ENCODE measurements at places on chromosomes 13 and 19. TPM values are rescaled to one million over a fixed set of nuclear protein-coding genes. Genes with fewer than 3 reads are reported as not detected.

- H3K36me3 ChIP-seq, result peaks cover 47% of the 10 kb centered on the region
- H3K27ac ChIP-seq, result 0 out of 2 replicates have a peak overlapping the region, but pooled peaks have one; percentile 18
- peaks cover 4% of the 10 kb centered on the region for H3K27me3 ChIP-seq
- no peak overlapping the region for H3K4me3 ChIP-seq
- no peak for DNase-seq
- peaks cover 15% of the 10 kb centered on the region for H3K4me1 ChIP-seq
Measured at GRCh38 chr19:39474139-39474620, 6.5 kb upstream of the TIMM50 start.

The SOX1 gene
- not detected for total RNA-seq

The GPR12 gene
- total RNA-seq, result not detected

- no peak overlapping the region for H3K27ac ChIP-seq
- no peak overlapping the region for H3K4me3 ChIP-seq
- H3K36me3 ChIP-seq, result no peaks in the 10 kb centered on the region
- DNase-seq, result no peak
Measured at GRCh38 chr13:105740739-105741138, 794.7 kb downstream of the EFNB2 start.

- H3K36me3 ChIP-seq, result no peaks in the 10 kb centered on the region
- no peaks in the 10 kb centered on the region for H3K4me1 ChIP-seq
- H3K27ac ChIP-seq, result no peak overlapping the region
- no peaks in the 10 kb centered on the region for H3K27me3 ChIP-seq
Measured at GRCh38 chr13:78299832-78300623, 303.3 kb downstream of the POU4F1 start.

DNA sequence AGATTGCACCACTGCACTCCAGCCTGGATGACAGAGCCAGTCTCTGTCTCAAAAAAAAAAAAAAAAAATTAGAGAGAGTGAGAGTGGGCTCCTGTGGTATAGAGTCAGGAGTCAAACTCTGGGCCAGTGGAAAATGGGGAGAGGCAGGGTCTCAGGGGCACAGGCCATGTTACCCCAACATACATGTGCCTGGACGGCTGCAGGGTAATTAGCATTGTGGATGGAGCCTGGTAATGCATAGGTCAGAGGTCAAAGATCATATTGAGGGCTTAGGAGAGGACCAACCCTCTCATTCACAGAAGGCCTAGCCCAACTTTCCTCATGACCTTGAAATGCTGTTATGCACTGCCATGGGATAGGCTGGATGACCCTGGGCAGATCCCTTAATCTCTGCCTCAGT, 7.1 kb downstream of the CLIP3 start:
- H3K4me1 ChIP-seq, result peaks cover 5% of the 10 kb centered on the region
- H3K27me3 ChIP-seq, result 0 out of 2 replicates have a peak, but pooled peaks cover 1% of the 10 kb centered on the region
- no peak overlapping the region for H3K27ac ChIP-seq
- no peak overlapping the region for H3K4me3 ChIP-seq

DNA sequence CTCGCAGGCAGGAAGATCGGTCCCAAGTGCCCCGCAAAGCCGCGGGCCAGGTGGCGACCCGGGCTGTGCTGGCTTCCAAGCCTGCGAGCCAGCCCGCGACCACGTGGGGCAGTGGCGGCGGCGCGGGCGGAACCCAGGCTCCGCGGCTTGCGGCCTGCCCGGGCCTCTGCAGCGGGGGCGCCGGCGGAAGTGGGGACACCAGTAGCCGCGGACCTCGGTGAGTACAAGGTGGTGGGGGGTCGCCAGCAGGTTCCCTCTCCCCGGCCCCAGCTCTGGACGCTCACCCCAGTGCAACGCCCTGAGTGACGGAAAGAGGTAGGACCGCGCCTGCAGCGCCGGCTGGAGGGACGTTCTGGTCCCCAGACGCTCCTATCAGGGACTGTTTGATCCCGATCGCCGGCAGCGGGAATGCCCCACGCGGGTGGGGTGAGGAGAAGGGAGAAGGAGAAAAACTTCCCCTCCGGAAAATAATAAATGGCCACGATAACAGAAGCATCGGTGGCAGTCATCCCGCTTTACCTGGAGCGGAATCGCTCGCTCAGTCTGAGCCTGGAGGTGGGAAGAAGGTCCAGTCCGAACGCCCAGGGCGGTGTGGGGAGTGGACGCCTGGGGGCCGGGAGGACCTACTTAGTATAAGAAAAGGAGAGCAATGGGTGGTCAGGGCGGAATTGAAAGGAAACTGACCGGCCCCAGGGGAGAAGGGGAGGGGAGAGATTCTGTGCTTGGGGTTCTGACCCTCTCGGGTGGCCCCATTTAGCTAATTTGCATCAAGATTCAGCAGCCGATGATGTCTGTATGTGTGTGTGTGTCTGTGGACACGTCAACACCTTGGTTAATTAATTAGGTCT, at the start of gene GEMIN7:
Gene GEMIN7, plus strand, starts transcription at position 198 of the 848 bp plus-strand sequence. CDS start 10,855 bp downstream, outside the sequence.
- H3K27me3 ChIP-seq, result peaks cover 2% of the 10 kb centered on the region
- H3K27ac ChIP-seq, result peak within 1 kb of the TSS; percentile 88
- peak; percentile 58 for DNase-seq
- peaks cover 16% of the 10 kb centered on the region for H3K36me3 ChIP-seq
- H3K4me1 ChIP-seq, result peaks cover 28% of the 10 kb centered on the region

DNA sequence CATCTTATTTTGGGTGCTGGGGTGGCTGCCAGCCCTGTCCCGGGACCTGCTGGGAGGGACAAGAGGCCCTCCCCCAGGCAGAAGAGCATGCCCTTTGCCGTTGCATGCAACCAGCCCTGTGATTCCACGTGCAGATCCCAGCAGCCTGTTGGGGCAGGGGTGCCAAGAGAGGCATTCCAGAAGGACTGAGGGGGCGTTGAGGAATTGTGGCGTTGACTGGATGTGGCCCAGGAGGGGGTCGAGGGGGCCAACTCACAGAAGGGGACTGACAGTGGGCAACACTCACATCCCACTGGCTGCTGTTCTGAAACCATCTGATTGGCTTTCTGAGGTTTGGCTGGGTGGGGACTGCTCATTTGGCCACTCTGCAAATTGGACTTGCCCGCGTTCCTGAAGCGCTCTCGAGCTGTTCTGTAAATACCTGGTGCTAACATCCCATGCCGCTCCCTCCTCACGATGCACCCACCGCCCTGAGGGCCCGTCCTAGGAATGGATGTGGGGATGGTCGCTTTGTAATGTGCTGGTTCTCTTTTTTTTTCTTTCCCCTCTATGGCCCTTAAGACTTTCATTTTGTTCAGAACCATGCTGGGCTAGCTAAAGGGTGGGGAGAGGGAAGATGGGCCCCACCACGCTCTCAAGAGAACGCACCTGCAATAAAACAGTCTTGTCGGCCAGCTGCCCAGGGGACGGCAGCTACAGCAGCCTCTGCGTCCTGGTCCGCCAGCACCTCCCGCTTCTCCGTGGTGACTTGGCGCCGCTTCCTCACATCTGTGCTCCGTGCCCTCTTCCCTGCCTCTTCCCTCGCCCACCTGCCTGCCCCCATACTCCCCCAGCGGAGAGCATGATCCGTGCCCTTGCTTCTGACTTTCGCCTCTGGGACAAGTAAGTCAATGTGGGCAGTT, 8.6 kb downstream of the CALM3 start:
- peak overlapping the region; percentile 32 for H3K27ac ChIP-seq
- H3K36me3 ChIP-seq, result peaks cover 31% of the 10 kb centered on the region
- peaks cover 34% of the 10 kb centered on the region for H3K4me1 ChIP-seq
- peaks cover 3% of the 10 kb centered on the region for H3K27me3 ChIP-seq

- H3K27ac ChIP-seq, result no peak overlapping the region
- no peaks in the 10 kb centered on the region for H3K27me3 ChIP-seq
- no peak overlapping the region for H3K4me3 ChIP-seq
- H3K36me3 ChIP-seq, result peaks cover 32% of the 10 kb centered on the region
- H3K4me1 ChIP-seq, result no peaks in the 10 kb centered on the region
Measured at GRCh38 chr19:5200844-5201243, 139.8 kb downstream of the PTPRS start.

GRCh38 chr13:113952151-113952982, 21.5 kb downstream of the C13orf46 start:
- H3K36me3 ChIP-seq, result peaks cover 24% of the 10 kb centered on the region
- H3K27me3 ChIP-seq, result peaks cover 14% of the 10 kb centered on the region
- peaks cover 26% of the 10 kb centered on the region for H3K4me1 ChIP-seq
- no peak overlapping the region for H3K27ac ChIP-seq
- DNase-seq, result no peak
- H3K4me3 ChIP-seq, result no peak overlapping the region

- H3K4me3 ChIP-seq, result peak overlapping the region; percentile 96
- H3K4me1 ChIP-seq, result peaks cover 28% of the 10 kb centered on the region
- no peaks in the 10 kb centered on the region for H3K27me3 ChIP-seq
- no peaks in the 10 kb centered on the region for H3K36me3 ChIP-seq
- H3K27ac ChIP-seq, result peak overlapping the region; percentile 90
Measured at GRCh38 chr13:20901668-20902437, 693 bp downstream of the XPO4 start.

DNA sequence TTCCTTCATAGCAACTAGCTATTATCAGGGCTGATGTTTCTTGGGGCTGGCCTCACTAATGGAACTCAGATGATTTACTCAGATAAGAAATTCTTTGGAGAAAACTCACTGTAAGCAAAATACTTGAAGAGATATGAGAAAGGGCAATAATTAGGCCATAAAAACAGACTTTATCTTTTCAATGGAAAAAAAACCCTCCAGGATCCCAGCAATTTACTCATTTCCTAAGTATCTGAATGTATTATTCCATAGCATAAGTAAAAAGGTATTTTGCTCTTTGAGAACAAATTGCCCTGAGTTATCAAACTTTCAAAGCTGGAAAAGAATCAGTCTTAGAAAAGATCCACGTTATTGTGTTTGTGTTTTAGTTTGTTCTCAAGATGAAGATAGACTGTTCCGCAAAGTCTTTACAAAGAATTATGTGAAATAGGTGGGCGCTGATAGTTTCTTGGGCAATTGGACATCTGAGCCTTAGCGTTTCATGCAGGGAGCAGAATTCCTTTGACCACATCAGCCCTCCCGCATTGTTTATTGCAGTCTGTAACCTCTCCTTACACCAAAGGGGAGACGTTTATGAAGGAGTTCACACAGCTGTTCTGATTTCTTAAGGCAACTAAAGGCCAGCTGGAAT, 29.1 kb upstream of the CSNK1A1L start:
- peaks cover 78% of the 10 kb centered on the region for H3K4me1 ChIP-seq
- DNase-seq, result peak; percentile 69
- peak overlapping the region; percentile 80 for H3K27ac ChIP-seq
- peaks cover 11% of the 10 kb centered on the region for H3K36me3 ChIP-seq
- no peaks in the 10 kb centered on the region for H3K27me3 ChIP-seq

GRCh38 chr19:31349160-31349881, at the start of gene TSHZ3:
TSS of gene TSHZ3 (minus strand) at chr19:31349436. CDS start at chr19:31349219, 217 bp downstream.
- H3K27ac ChIP-seq, result peak within 1 kb of the TSS; percentile 55
- H3K36me3 ChIP-seq, result peaks cover 3% of the 10 kb centered on the region
- H3K4me1 ChIP-seq, result peaks cover 51% of the 10 kb centered on the region
- no peaks in the 10 kb centered on the region for H3K27me3 ChIP-seq

DNA sequence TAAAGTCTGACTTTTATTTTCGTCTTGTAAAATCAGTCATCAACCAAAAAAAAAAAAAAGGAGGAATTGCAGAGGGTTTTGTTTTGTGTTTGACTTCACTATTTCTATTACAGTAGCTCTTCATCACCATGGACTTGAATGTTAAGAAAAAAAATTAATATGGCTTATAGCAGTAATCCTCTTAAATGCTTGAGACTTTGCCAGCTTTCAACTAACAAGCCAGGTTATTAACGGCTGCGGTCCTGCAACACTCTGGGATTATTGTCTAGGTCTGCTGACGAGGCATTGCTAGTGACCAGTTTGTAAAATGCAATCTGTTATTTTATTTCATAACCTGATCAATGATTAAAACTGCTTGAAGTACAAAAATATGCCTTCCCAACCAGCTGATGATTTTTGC, 647.2 kb upstream of the KLHL1 start:
- no peaks in the 10 kb centered on the region for H3K36me3 ChIP-seq
- H3K27me3 ChIP-seq, result no peaks in the 10 kb centered on the region
- no peak overlapping the region for H3K4me3 ChIP-seq

The SEMA6B gene
- 0.15 TPM for total RNA-seq

The ZNF433 gene
- 3.7 TPM for total RNA-seq

- peaks cover 68% of the 10 kb centered on the region for H3K4me1 ChIP-seq
- no peak for DNase-seq
- H3K4me3 ChIP-seq, result no peak overlapping the region
- no peak overlapping the region for H3K27ac ChIP-seq
Measured at GRCh38 chr13:44303681-44304432, 69.8 kb upstream of the SERP2 start.

DNA sequence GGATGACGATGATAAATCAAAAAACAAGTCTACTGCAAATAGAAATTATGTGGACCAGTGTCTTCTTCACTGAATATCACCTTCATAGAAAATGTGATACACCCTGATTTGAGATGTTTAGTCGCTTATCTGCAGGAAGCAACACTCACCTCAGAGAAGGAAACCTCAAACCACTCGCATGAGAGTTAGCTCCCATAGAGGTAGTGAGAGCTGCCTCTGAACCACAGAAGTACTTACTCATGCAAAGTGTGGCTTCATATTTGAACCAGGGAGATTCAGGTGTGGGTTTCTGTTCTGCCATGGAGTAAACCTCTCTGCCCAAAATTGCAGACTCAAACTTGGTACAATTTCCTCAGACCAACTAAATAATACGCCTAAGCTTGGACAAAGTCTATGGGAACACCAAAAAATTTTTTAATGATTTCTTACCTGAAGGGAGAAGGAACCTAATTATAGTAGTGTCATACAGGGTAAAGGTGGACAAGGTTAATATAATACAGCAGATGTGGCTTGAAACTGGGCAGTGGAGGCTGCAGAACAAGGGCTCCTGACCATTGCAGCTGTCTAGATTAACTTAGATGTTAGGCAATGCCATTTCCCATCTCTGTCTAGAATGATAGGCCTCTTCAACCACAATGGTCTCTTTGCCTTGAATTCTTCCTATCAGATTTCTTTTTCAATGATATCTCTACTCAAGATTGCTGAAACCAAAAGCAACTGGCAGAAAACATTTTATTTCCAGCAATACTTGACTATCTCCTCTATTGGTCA, 29.6 kb upstream of the RCBTB2 start:
- no peak overlapping the region for H3K27ac ChIP-seq
- H3K27me3 ChIP-seq, result no peaks in the 10 kb centered on the region
- H3K36me3 ChIP-seq, result no peaks in the 10 kb centered on the region
- no peak for DNase-seq
- no peak overlapping the region for H3K4me3 ChIP-seq
- peaks cover 36% of the 10 kb centered on the region for H3K4me1 ChIP-seq

Data from HFFc6 (cell line).